ENCODE measurements at places on chromosomes 4 and X.

GRCh38 chr4:177108708-177109107 lies 201.0 kb upstream of the NEIL3 start:
- DNase-seq, result no peak

GRCh38 chr4:71008196-71008595 lies 14.7 kb downstream of the DCK start:
- peak; percentile 40 for DNase-seq

DNA sequence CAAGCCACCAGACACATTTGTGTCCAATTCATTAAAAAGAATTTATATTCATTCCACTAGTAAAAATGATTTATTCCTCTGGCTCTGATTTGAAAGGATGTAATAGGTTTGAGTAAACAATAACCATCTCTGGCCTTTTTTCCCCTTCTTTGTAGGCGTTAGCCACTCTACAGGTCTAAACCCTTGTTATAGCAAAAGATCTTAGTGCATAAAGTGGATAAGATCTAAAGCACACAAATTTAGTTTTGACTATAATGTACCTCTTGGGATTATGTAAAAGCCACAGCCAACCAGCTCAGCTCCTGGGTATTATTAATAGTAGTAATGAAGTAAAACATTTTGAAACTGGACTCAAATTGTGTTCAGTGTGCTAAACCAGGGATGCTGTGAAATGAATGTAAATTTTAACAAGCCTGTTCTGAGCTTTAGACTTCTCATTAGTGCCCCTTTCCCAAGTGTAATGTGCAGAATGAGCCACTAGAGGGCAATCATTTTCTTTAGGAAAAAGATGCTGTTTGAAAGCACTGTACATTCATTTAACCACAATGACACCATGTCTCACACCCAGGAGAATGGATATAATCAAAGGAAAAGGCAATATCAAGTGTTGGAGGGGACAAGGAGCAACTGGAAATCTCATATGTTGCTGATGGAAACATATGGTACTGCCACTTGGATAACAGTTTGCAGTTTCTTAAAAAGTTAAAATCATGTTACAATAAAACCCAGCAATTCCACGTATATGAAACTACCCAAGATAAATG lies 69.7 kb downstream of the KLHL8 start:
- peak; percentile 93 for DNase-seq

GRCh38 chrX:53211391-53211978 lies 13.5 kb downstream of the KDM5C start:
- no peak for DNase-seq

GRCh38 chr4:168337550-168337940 lies 19.0 kb upstream of the DDX60 start:
- DNase-seq, result no peak

GRCh38 chrX:100340491-100341141 lies 69.5 kb downstream of the PCDH19 start:
- DNase-seq, result no peak
